ENCODE measurements at places on chromosomes 1 and 21.

GRCh38 chr1:62327360-62328055 is 8.3 kb upstream of the KANK4 start:
- no peak for DNase-seq

DNA sequence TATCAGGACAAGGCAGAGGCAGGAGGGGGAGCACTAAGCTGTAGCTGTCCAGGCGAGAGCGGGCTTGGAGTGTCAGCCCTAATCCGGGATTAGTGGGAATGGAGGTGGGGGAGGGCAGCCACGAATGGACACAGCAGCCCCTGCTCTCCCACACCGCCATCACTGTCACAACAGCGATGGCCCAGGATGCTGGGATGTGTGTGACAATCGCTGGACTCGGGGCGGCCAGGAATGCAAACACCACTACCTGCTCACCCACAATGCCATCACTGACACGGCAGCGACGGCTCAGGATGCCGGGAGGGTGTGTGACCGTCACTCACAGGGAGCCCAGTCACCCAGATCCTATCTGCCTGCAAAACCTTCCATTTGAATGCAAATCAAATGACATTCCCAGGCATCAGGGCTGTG is 2.9 kb downstream of the C2CD2 start:
- DNase-seq = no peak

- DNase-seq = no peak
Observed at GRCh38 chr1:47227341-47228232, 4.4 kb downstream of the TAL1 start.

DNA sequence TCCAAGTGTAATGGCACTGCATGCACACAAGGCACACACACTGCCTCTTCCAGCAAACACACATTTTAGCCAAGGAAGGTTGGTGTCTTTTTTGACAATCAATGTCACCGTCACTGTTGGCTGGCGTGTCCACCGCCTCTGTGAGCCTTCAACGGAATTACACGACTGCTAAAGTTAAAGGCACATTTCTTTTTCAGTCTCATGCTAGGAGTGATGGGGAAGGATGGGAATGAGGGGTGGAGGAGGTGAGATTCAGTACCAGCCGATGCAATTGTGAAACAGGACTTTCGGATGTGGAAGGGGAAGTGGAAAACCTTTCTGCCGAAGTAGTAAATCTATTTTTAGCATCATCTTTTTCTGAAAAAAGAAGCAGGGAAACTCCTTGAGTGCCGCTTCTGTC is 1.4 kb downstream of the ELAVL4 start:
- no peak for DNase-seq

DNA sequence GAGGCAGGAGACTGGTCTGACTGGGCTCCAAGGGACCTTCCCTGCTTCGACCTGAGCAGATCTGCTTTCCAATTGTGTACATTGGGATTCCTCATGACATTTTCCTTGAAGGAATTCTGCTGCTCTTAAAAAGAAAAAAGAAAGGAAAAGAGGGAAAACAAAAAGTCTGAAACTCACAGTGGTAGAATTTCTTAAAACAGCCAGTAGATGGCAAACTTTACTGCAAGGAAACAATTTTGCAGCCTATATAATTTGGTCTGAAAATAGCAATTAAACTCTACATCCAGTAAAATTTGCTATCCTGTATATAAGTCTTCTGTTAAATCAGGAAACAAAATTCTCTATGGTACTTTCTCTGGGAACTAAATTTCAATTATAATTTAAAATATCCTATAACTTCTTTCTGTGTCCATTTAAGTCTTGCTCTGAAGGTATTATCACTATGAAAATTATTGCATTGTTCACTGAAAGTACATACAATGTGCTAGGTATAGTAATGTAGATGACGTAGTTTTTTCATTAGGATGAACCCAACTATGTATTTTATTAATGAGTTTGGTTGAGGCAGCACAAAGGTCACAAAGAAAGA is 59.8 kb downstream of the CRB1 start:
- DNase-seq = no peak

DNA sequence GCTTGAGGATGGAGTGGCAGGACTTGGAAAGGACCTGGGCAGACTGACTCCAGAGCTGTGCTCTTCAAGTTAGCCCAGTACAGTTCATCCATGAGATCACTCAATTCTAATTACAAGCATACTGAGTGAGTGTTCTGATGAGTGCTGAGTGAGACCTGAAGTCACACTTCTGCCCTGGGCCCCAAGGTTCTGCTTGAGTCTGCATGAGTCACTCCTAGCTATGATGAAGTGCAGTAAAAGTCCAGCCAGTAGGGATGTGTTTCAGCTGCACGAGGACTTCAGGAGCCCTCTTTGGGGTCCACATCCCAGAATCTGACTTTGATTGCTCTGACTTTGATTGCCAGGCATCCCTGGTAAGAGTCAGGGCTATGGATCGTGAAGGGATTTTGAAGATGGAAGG is 35.8 kb downstream of the PLEKHA6 start:
- DNase-seq = no peak

DNA sequence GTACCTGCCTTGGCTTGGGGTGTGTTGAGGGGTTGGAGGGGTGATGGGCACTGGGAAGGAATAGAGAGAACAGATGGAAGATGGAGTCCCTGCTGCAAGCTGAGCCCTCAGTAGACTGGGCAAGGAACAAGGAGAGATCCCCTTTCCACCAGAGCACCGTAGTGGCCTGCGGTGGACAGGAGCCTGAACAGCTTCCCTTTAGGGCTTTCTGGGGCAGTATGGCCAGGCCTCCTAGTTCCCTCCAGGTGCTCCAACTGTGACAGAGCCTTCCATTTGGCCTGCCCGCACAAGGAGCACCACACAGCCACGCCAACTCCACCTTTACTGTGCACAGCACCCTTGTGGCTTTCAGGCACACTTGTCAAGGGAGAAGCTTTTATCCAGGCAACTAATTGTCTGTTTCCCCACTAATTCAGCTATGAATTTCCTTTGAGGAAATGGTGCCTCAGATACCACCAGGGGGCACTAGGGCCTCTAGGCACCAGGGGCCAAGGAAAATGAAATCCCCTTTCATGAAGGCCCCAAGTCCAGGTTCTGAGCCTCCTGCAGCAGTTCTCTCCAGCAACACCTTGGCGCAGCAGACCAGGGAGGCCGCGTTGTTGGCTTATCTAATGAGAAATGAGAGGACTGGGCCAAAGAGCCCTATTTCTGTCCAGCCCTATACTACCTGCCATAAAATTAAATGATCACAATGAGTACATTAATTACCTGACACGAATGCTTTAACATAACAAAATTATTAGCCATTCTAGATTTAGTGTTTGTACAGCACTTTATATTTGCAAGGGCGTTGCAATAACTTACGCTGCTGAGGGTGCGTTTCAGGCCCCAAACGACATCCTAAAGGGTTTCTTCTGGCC is 23.1 kb upstream of the ERI3 start:
- peak; percentile 26 for DNase-seq

DNA sequence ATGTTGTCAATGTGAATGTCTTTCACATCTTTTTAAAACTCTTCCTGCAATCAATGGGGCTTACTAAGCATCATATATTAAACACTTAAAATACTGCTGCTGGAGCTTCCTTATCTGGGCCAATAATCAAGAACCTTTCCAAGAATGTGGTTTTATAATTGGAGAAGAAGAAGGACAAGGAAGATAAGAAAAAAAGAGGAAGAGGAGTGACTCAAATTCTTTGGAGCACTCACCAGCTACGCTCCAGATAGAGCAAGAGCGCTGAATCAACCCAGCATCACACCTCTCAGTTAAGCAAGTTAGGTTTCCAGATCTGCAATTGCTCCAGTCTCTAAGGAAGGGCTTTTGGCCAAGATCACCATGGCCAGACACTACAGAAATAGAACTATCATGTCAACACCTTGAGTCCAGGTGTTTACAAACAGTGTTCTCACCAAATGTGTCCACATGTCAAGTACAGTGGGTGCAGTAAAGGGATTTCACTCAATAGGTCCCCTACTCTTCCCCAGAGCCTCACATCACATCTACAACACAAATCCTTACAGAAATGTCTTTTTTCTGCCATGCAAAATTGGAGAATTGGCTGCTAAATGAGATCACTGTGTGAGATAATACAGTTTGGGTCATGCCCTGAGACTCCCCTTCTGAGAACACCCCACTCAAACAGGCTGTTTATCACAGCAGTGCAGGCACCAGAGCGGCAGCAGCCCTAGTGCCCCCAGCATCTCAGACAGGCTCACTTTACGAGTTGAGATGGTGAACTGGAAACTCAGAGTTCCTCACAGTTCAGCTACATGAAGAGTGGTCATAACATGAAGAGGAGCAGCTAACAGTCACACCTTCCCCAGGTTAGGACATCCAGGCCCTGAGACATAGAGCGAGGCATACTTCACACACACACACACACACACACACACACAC is 1.7 kb upstream of the SPRR2B start:
- DNase-seq = no peak

- no peak for DNase-seq
Observed at GRCh38 chr1:170284951-170285350, 139.2 kb downstream of the NTMT2 start.

DNA sequence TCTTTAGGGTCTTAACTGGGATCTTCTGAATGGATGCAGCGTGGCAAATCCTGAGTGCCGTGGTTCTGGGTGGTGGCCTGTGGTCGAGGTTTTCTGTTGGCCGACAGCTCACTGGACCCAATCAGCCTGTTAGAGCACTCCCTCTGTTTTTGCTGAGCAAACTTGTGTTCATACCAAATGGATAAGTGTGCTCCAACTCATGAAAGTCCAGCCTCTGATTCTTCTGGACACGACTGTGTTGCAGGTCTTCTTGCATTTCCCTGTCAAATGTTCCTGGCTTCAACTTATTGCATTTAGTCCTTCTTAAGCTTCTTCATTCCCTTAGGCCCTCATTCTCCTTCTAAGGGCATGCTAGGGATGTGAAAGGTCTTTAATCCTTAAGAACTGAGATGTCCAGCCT is 63.7 kb downstream of the AJAP1 start:
- DNase-seq = no peak

DNA sequence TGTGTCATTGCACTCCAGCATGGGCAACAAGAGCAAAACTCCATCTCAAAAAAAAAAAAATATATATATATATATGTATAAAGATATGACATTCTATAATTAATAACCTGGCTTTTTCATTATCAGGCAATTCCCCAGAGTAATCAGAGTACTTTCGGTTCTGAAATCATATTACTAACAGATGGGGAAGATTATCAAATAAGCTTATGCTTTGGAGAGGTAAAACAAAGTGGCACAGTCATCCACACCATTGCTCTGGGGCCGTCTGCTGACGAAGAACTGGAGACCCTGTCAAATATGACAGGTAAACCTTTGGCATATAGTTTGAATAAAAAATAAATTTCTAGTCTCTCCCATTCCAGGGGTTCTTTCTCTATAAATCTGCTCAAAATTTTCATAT is 58.5 kb upstream of the SH3GLB1 start:
- DNase-seq = no peak

DNA sequence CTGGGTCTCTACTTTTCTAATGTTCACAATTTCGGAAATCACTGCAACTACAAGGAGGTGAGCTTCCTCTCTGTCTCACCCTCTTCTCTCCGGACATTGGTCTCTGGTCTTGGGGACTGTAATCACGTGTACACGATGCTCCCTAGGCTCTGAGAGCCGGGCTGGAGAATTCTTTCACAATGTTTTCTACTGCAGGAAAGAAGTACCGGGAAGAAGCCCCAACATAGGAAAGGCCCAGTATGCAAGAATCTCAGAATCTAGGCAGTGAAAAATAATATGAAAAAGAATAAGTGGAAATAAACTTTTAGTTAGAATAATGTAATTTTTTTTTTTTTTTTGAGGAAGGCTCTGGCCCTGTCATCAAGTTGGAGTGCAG is 13.5 kb upstream of the HJV start:
- DNase-seq = no peak

DNA sequence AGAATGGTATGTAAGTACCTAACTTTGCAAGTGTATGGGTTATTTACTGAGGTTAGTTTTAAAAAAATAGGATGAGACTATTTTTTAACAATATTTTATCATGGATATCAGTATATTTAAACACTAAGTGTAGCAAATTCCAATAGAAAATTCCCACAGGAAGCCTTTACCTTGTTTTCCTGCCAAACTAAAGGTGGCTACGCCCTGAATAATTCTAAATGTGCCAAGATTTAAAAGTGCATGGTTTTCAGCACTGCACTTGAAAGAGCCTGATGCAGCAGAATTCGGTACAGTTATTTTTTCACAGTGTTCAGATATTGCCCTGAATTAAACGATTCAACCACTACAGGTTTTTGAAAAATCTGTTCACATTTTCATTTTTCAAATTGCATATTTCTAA is 1622.8 kb upstream of the B3GALT2 start:
- no peak for DNase-seq

GRCh38 chr1:3482378-3482849 is 27.9 kb downstream of the ARHGEF16 start:
- no peak for DNase-seq
